ENCODE measurements at places on chromosomes 5 and 9.
A peak's percentile ranks its signal among the peaks of the same experiment; 100 is the strongest.

DNA sequence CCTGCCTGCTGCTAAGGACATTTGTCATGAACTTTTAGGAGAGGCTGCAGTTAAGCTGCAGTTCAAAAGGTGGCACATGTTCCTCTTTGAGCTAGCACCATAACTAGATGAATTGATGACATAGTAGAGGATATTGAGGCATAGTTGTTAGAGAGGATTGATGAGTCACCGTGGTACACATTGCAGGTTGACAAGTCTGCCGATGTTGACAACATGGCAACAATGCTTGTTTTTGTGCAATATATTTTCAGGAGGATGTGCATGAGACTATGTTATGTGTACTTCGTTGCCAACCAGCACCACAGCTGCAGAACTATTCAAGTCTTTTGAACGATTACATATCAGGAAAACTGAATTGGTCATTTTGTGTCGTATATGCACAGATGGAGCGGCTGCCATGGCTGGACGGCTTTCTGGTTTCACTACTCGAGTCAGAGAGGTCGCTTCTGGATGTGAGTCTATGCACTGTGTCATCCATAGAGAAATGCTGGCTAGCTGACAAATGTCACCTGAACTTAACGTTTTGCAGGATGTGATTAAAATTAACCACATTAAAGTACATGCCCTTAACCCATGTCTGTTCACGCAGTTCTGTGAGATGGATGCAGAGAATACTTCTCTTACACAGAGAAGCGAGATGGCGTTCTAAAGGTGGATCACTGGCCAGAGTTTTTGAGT lies 24.2 kb downstream of the ANP32B start:
- no peak overlapping the region for H3K27ac ChIP-seq
- H3K4me1 ChIP-seq, result peaks cover 34% of the 10 kb centered on the region
- H3K36me3 ChIP-seq, result peaks cover 40% of the 10 kb centered on the region

GRCh38 chr9:19154135-19154612 lies 26.9 kb upstream of the PLIN2 start:
- peaks cover 9% of the 10 kb centered on the region for H3K4me1 ChIP-seq
- no peaks in the 10 kb centered on the region for H3K27me3 ChIP-seq
- H3K4me3 ChIP-seq, result no peak overlapping the region
- no peak overlapping the region for H3K27ac ChIP-seq
- peak; percentile 6 for DNase-seq
- H3K36me3 ChIP-seq, result no peaks in the 10 kb centered on the region

GRCh38 chr9:131997779-131998178 lies 81.9 kb downstream of the MED27 start:
- no peak overlapping the region for H3K27ac ChIP-seq
- no peaks in the 10 kb centered on the region for H3K36me3 ChIP-seq
- no peaks in the 10 kb centered on the region for H3K27me3 ChIP-seq

DNA sequence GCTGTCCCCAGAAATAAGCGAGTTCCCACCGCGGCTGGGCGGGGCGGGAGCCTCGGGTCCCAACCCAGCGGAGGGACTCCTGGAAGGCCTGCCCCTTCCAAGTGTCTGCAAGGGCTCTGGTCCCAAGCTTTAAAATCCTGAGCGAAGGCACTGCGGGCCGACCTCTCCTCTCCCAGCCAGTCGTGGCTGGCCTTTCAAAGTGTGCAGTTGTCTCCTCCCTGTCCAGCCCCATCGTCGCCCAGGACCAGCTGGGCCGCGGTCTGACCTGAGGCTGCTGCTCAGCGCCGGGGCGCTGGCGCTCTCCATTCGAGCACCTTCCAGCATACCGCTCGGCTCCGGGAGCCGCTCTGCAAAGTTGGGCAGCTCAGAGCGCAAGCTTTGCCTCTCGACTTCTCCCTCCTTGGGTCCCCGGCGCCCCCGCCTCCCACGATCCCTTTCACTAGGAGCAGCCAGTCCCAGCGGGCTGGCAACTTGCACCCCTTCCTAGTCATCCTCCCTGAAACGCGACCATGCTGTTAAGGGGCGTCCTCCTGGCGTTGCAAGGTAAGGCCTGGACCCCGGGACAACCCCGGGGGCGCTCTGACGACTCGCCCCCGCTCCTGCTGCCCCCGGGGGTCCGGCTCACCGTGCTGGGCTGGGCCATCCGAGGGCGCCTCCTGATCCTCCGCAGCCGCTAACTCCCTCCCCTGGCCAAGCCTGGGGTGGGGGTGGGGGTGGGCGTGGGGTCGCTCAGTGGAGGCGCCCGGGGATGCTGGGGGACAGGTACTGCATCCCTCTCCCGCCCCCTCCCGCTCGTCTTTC lies at the start of gene MAMDC2:
Gene MAMDC2, plus strand, starts transcription at position 160 of the 801 bp plus-strand sequence. Its CDS starts 350 bp downstream, at position 510.
- H3K4me1 ChIP-seq, result peaks cover 13% of the 10 kb centered on the region
- peak; percentile 72 for DNase-seq
- H3K27ac ChIP-seq, result peak within 1 kb of the TSS; percentile 44
- no peak within 1 kb of the TSS for H3K4me3 ChIP-seq
- no peaks in the 10 kb centered on the region for H3K27me3 ChIP-seq
- H3K36me3 ChIP-seq, result no peaks in the 10 kb centered on the region

DNA sequence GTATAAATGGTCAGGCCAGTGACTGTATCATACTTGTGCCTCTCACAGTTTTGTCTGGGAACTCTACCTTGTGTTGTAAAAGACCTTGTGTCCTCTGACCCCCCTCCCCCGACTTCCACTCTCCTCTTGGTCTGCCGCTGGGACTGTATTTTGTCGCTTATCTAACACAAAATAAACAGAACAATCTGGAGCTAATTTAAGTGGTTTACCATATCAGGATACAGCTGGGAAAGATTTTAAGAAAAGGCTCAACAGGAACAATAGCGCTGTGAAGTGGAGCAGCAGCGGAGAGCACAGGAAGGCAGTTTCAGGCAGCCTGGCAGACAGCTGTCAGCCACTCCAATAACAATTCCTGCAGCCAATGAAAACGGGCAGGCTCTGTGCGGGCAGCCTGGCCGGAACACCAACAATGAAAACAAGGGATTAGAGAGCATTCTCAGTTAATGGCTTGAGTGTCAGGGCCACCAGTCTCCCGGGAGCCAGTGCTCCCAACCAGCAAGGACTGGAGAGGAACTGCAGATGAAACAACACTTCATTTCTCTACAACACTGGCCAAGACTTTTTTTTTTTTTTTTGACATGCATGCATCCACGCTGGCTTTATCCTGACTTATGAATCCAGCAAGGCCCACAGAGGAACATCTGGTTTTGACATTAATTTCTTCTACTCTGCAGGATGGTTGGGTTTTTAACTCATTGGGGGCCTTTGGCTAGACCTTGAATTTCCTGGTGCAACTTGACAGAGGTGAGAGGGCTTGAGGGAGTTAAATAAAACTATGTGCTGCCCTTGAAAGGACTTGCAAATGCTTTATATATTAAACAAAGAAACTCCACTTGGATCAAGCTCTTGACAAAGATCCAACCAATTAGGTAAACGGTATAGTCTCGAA lies 76.7 kb downstream of the ARSB start:
- H3K27ac ChIP-seq, result peak overlapping the region; percentile 76
- no peaks in the 10 kb centered on the region for H3K27me3 ChIP-seq
- no peaks in the 10 kb centered on the region for H3K36me3 ChIP-seq
- peak; percentile 90 for DNase-seq
- no peak overlapping the region for H3K4me3 ChIP-seq

GRCh38 chr5:178411083-178411482 lies 178.5 kb upstream of the PHYKPL start:
- no peak for DNase-seq
- H3K4me3 ChIP-seq, result no peak overlapping the region
- peaks cover 11% of the 10 kb centered on the region for H3K4me1 ChIP-seq
- no peak overlapping the region for H3K27ac ChIP-seq
- no peaks in the 10 kb centered on the region for H3K36me3 ChIP-seq

GRCh38 chr5:134101686-134102439 lies 12.6 kb upstream of the TCF7 start:
- no peak overlapping the region for H3K4me3 ChIP-seq
- peaks cover 14% of the 10 kb centered on the region for H3K4me1 ChIP-seq
- H3K27me3 ChIP-seq, result no peaks in the 10 kb centered on the region
- no peak overlapping the region for H3K27ac ChIP-seq

DNA sequence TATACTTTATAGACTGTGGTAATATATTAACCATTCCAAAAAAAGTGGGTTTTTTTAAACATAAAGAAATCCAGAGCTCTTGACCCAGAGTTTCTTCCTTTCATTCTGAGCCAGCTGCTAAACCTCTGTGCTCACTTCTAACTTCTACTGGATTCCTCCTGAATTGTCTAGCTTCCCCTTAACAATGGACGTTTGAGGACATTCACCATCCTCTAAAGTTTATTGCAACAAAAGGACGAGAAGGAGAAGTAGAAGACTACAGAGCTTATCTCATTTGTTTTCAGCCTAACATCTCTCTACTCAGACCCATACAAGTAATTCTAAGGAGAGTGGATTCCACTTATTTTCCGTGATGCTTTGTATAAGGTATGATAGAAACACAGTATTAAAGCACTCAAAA lies 284.2 kb downstream of the MAST4 start:
- DNase-seq, result no peak
- peak overlapping the region; percentile 89 for H3K27ac ChIP-seq
- no peaks in the 10 kb centered on the region for H3K36me3 ChIP-seq
- no peak overlapping the region for H3K4me3 ChIP-seq
- H3K27me3 ChIP-seq, result no peaks in the 10 kb centered on the region

- no peak overlapping the region for H3K4me3 ChIP-seq
- H3K27ac ChIP-seq, result no peak overlapping the region
- no peaks in the 10 kb centered on the region for H3K36me3 ChIP-seq
- H3K4me1 ChIP-seq, result no peaks in the 10 kb centered on the region
- no peaks in the 10 kb centered on the region for H3K27me3 ChIP-seq
Measured at GRCh38 chr5:89276566-89277305, 393.8 kb upstream of the MEF2C start.

- no peak for DNase-seq
- no peak overlapping the region for H3K27ac ChIP-seq
- H3K4me1 ChIP-seq, result no peaks in the 10 kb centered on the region
Measured at GRCh38 chr5:21594566-21594965, 1258.6 kb downstream of the CDH12 start.

DNA sequence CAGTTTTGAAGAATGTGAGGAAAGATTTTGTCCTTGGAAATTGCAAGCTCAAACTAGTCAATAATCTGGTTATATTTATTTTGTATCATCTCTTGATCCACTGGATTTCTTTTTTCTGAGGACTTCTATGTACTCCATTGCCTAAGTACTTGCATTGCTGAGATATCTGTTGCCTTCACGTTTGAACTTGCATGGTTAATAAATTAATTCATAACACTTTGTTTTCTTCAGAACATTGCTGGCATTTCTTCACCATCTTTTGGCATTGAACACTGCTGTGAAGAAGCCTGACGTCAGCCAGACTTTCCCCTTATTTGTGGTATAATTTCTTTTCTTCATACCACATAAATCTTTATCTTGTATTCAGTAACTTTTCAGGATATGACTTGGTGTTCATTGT lies 246.0 kb upstream of the KIF2A start:
- no peak for DNase-seq
- H3K27me3 ChIP-seq, result no peaks in the 10 kb centered on the region
- H3K4me1 ChIP-seq, result no peaks in the 10 kb centered on the region
- no peaks in the 10 kb centered on the region for H3K36me3 ChIP-seq
- no peak overlapping the region for H3K4me3 ChIP-seq

DNA sequence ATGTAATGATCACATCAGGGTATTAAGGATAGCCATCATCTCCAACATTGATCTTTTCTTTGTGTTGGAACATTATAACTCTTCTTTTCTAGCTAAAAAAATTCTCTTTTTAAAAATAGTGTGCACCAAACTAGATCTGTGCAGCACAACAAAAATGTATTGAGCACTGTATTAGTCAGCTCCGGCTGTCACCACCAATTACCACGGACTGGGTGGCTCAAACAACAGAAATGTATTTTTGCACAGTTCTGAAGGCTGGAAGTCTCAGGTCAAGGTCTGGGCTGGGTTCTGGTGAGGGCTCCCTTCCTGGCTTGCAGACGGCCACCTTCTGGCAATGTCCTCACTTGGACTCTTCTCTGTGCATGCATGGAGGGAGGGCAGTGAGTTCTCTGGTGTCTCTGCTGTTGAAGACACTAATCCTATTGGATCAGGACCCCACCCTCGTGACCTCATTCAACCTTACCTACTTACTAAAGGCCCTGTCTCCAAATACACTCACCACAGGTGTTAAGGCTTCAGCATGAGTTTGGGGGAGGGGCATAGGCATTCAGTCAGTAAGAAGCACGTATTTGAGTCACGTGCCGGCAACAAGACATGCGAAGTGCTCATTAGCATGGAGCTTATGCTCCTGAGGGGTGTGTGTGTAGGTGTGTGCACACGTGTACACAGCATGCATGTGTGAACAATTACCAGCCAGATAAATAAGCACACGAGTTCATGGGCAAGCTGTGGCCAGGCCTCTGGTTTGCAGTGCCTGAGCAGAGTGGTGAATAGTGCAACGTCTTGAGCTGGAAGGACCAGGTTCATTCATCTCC lies 89.4 kb upstream of the SH3PXD2B start:
- H3K4me1 ChIP-seq, result no peaks in the 10 kb centered on the region
- H3K36me3 ChIP-seq, result no peaks in the 10 kb centered on the region
- no peak overlapping the region for H3K4me3 ChIP-seq

DNA sequence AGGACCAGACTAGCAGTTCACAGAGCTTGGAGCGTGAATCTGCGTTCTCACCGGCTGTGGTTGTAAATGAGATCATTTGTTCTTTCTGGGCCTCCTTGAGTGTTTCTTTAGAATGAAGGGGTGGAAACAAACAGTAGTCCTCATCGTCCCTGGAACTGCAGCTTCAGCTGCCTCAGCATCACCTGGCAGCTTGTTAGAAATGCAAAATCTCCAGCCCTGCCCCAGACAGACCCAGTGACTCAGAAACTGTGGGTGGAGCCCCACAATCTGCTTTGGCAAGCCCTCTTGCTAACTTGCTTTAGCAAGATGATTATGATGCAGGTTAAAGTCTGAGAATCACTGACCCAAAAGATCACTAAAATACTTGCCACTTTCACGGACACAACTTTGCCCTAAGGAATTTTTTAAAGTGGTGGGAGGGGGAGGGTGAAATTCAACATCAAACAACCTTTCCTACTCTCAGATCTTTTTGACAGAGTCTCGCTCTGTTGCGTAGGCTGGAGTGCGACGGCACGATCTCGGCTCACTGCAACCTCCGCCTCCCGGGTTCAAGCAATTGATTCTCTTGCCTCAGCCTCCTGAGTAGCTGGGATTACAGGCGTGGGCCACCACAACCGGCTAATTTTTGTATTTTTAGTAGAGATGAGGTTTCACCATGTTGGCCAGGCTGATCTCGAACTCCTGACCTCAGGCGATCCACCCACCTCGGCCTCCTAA lies 86.0 kb downstream of the BRINP1 start:
- DNase-seq, result peak; percentile 75
- peaks cover 3% of the 10 kb centered on the region for H3K4me1 ChIP-seq
- no peak overlapping the region for H3K27ac ChIP-seq
- no peaks in the 10 kb centered on the region for H3K27me3 ChIP-seq
- no peaks in the 10 kb centered on the region for H3K36me3 ChIP-seq

- no peak overlapping the region for H3K4me3 ChIP-seq
- no peaks in the 10 kb centered on the region for H3K4me1 ChIP-seq
- no peaks in the 10 kb centered on the region for H3K27me3 ChIP-seq
- DNase-seq, result no peak
- H3K36me3 ChIP-seq, result no peaks in the 10 kb centered on the region
Measured at GRCh38 chr9:114233491-114234185, 78.3 kb downstream of the COL27A1 start.

- no peaks in the 10 kb centered on the region for H3K36me3 ChIP-seq
- H3K27me3 ChIP-seq, result no peaks in the 10 kb centered on the region
- H3K4me1 ChIP-seq, result no peaks in the 10 kb centered on the region
- no peak for DNase-seq
- H3K27ac ChIP-seq, result no peak overlapping the region
- no peak overlapping the region for H3K4me3 ChIP-seq
Measured at GRCh38 chr5:168422431-168422830, 63.8 kb upstream of the RARS1 start.
